ENCODE measurements at places on chromosomes 12 and 14.

GRCh38 chr12:4435537-4435936, 10.1 kb downstream of the FGF6 start:
- DNase-seq, result no peak

GRCh38 chr14:104393199-104393897, 186.2 kb upstream of the C14orf180 start:
- no peak for DNase-seq

GRCh38 chr12:117890137-117890536, 78.7 kb downstream of the KSR2 start:
- DNase-seq, result no peak

- no peak for DNase-seq
Observed at GRCh38 chr12:105223884-105224283, 12.1 kb downstream of the APPL2 start.

GRCh38 chr12:46473634-46474329, 101.2 kb upstream of the SLC38A2 start:
- DNase-seq, result no peak

- no peak for DNase-seq
Observed at GRCh38 chr14:52834440-52834842, 43.0 kb upstream of the GNPNAT1 start.

DNA sequence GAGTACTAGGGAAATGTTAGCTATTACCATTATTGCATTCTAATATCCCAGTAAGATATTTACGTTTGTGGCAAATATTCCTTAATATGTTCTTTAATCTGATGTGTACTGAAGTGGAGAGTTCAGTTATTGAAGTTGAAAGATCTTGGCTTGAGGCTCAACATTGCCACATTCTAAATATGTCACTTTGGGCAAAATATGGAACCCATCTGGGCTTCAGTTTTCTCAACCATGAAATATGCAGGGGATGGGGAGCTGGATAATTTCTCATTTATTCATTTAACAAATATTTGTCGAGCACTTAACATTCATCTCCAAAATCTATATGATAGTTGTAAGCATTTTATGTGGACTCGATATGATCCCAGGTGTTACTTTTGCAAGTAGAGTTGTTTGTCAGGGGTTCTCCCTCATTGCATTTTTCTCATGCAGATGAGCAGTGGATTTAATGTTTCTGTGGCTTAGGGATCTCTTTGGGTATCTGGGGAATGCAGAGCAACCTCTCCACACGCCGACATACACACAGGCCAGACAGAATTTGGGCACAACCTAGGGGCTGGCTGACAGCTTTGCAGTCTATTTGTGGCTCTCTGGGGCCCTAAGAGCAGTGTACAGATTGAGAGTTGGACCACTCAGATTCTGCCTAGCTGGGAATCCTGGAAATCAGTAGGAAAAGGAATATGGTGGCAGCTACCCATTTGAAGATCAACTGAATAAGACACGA, 26.6 kb upstream of the APPL2 start:
- no peak for DNase-seq

DNA sequence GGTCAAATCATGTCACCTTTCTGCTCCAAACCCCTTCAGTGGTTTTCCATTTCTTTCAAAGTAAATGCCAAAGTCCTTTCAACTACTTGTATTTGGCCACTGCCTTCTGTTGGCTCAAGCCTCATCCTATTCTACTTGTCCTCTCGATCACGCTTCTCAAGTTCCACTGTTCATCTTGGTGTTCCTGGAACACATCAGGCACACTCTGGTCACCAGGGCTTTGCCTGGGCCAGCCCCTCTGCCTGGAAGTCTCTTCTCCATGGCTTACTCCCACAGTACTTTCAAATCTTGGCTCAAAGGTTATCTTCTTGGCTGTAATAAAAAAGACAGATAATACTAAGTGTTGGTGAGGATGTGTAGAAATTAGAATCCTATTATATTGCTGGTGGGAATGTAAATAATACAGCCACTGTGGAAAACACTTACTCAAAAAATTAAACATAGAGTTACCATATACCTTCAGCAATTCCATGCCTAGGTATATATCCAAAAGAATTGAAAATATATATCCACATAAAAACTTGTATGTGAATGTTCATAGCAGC, 17.3 kb upstream of the PPFIBP1 start:
- no peak for DNase-seq

- no peak for DNase-seq
Observed at GRCh38 chr14:73422515-73422914, 35.8 kb downstream of the NUMB start.

DNA sequence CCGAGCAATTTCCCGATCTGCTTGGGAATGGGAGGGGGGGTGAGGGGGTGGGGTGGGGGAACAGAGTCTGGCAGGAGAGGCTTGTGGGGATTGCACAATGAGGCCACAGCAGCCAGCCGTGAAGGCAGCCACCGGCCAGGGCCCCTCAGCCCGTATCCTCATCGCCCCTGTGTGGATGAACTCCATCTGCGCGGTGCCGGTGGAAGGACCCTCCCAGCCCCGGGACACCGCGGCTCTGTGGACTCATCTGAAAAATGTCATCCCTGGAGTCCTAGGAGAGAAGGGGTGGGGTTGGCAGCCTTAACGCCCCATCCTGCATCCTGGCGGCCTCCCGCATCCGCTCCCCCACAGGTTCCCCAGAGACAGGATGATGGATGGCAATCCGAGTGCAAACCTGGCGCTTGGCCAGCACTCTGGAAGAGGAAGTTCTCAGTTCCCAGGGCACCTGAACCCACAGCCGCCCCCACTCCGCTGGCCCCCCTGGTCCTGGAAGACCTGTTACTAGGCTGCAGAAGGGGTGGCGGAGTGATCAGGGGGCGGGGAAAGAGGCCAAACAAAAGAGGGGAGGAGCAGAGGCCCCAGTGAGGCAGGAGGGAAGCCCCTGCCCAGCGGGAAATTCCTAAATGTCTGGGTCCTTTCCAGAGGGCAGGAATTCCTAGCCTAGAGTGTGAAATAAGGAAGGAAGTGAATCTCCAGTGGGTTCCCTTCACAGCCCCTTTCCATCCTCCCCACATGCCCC, 1.2 kb upstream of the TNFAIP2 start:
- DNase-seq, result peak; percentile 87

- no peak for DNase-seq
Observed at GRCh38 chr14:81523616-81524015, 10.0 kb downstream of the SEL1L start.

GRCh38 chr12:88958946-88959345, 378.7 kb upstream of the KITLG start:
- peak; percentile 90 for DNase-seq

GRCh38 chr12:110012659-110013058, 13.4 kb downstream of the ANKRD13A start:
- DNase-seq, result no peak

DNA sequence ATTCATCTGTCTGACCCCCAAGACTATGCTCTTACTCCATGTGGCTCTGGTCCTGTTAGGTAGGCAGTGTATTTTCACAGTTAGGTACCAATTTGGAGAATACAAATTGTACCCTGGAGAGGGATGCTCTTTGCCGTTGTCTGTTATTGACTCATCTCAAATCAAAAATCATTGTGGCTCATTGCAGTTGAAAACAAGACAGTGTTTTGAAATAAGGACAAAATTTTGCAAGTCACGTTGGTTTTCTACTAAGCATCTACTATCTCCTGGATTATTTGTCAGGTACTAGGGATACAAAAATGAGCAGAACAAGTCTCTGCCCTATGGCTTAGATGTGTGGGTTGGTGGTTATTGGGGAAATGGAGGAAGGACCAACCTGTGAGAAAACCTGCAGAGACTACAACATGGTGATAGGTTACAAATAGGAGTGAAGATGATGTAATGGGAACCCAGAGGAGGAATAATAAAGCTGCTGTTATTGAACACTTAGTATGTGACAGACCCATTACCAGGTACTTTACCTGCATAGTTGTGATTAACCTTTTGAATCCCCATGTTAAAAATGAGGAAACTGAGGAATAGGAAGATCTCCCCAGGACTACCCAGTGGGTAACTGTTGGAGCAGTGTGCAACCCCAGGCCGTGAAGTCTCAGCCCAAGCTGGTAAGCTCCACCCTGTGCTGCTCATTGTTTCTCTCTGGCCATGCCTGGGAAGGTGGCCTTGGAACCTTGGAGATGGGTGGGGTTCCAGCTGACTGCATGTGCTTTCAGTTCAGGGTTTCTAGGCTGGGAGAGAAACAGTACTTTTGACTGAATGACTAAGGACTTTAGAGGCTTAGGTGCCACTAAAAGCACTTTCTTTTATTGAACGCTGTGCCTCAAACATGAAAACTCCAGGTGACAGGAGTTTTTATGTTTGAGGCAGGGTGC, 72.9 kb upstream of the SRSF5 start:
- peak; percentile 43 for DNase-seq

DNA sequence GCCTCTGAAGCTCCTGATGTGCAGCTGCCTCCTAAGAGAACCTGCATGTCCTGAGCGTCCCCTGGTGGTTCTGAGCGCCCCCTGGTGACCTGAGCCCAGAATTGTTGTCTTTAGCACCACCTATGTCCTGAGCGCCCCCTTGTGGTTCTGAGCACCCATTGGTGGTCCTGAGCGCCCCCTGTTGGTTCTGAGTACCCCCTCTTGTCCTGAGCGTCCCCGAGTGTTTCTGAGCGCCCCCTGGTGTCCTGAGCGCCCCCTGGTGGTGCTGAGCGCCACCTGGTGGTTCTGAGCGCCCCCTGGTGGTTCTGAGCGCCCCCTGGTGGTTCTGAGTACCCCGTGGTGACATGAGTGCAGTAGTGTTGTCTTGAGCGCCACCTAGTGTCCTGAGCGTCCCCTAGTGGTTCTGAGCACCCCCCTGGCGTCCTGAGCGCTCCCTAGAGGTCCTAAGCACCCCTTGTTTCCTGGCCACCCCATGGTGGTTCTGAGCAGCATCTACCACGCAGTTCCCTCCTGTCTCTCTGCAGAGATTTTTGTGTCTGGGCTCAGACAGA, 782.5 kb downstream of the TMEM121 start:
- peak; percentile 27 for DNase-seq

- no peak for DNase-seq
Observed at GRCh38 chr14:24297190-24297964, 2.2 kb downstream of the DHRS1 start.

- no peak for DNase-seq
Observed at GRCh38 chr12:81597928-81598604, 161.1 kb downstream of the PPFIA2 start.

- DNase-seq, result no peak
Observed at GRCh38 chr12:107778383-107779025, 4.0 kb downstream of the ASCL4 start.

DNA sequence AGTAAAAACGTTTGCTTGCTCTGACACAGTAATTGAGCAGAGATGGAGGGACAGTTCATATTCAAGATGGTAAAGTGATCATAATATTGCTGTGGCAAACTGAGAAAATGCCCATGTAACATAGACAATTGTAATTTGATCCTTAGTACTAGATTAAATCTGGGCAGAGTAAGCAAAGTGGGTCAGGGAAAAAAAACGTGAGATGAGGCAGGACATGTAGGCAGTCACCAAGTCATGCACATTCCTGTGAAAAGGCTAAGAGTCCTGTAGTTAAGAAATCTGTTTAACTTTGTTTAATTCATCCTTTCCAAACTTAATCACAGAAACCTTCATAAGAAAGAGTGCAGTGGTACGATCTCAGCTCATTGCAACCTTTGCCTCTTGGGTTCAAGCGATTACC, 16.1 kb downstream of the BTBD7 start:
- no peak for DNase-seq

- DNase-seq, result no peak
Observed at GRCh38 chr14:54428527-54428926, 12.6 kb downstream of the CNIH1 start.

- DNase-seq, result no peak
Observed at GRCh38 chr12:69908203-69908602, 83.2 kb downstream of the MYRFL start.

Measured in NCI-H187 (cell line).